ENCODE measurements at places on chromosomes 6 and 20.

DNA sequence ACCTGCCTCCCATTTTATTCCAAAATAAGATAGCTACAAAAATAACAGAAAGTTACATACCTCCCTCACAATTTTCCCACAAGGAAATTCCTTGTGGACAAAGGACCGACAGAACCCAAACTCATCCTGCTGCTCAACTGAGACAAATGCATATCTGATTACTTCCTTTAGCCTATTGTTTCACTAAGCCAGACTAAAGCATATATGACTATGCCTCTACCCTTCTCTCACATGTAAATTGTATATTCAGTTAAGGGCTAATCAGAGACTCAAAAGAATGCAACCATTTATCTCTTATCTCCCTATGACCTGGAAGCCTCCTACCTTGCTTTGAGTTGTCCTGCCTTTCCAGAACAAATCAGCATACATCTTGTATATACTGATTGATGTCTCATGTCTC, 72.1 kb downstream of the MANEA start:
- DNase-seq, result no peak

GRCh38 chr6:42302411-42302810, 84.8 kb upstream of the MRPS10 start:
- DNase-seq, result no peak

GRCh38 chr6:168196385-168196860, 117.4 kb upstream of the FRMD1 start:
- no peak for DNase-seq

GRCh38 chr6:147135211-147135681, 69.0 kb upstream of the STXBP5 start:
- no peak for DNase-seq

- DNase-seq, result no peak
Observed at GRCh38 chr20:44576297-44576696, 6.1 kb upstream of the PKIG start.

GRCh38 chr6:13524801-13525508, 37.6 kb upstream of the GFOD1 start:
- DNase-seq, result no peak

DNA sequence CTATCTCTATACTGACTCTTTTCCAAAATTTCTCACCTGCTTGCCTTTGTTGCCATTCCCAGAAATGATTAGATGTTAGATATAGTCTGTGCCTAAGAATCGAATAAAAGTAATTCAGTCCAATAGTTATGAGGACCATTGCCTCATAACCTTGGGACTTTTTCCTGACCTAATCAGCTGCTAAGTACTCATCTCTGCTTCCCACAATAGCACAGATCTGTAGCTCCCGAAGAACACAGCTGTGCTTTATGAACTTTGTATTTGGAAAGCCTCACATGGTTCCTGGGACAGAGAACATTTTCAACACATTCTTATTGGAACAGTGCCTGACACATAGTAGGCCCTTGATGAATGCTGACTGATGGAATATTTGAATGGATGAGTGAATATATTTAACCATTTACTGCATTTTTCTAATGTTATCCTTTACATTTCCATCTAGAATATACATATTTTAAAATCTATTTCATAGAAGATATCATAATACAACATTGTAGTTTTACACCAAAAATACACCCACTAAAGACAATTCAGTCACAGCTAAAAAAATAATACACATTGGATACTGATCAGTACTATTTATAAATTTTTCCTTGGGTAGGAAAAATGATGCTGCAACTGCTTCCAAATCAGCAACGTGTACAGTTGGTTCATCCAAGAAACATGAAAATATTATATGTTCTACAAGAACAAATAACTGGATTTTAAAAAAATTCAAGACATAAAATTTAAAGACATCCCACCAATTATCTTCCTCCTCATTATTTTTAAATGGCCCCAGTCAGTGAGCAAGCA, 53.9 kb downstream of the HS3ST5 start:
- DNase-seq, result no peak

- no peak for DNase-seq
Observed at GRCh38 chr6:7865781-7866180, 44.8 kb downstream of the TXNDC5 start.

DNA sequence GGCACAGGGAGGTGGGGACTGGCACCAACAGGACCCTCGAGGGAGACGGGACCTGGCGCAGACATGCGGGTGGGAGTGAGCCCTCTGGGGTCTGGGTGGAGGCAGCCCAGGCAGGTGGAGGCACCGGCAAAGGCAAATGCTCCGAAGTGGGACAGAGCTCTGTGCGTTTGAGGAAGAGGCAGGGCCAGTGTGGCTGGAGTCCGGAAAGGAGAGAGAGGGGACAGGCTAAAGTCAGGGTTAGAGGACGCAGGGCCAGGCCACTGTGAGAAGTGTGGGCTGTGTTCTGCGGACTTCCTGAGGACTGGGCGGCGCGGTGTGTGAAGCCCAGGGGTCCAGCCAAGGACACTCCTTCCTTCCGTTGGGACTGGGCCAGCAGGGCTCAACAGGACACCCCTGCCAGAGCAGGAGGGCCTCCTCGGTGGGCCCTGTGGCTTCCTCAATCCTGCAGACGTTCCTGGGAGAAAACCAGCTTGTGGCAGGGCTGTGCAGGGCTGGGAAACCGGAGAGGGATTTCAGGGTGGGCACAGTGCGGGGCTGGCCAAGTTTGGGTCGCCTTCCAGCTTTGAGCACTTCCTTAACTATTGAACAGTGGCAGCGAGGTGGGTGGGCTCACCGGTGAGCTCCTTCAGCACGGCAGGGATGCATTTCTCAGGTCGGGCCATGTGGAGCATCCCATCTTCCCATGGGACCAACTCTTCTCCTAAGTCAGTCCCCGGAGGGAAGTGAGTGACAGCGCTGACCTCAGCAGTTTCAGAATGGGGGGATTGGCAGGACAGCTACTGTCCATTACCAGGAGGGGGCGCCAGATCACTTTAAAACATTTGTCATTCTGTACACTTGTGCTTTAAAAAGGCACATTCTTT, 22.5 kb downstream of the MOCS3 start:
- DNase-seq, result peak; percentile 66

GRCh38 chr6:18973251-18973650, 586.1 kb downstream of the RNF144B start:
- no peak for DNase-seq

GRCh38 chr6:24898676-24899075, 37.1 kb downstream of the RIPOR2 start:
- no peak for DNase-seq

DNA sequence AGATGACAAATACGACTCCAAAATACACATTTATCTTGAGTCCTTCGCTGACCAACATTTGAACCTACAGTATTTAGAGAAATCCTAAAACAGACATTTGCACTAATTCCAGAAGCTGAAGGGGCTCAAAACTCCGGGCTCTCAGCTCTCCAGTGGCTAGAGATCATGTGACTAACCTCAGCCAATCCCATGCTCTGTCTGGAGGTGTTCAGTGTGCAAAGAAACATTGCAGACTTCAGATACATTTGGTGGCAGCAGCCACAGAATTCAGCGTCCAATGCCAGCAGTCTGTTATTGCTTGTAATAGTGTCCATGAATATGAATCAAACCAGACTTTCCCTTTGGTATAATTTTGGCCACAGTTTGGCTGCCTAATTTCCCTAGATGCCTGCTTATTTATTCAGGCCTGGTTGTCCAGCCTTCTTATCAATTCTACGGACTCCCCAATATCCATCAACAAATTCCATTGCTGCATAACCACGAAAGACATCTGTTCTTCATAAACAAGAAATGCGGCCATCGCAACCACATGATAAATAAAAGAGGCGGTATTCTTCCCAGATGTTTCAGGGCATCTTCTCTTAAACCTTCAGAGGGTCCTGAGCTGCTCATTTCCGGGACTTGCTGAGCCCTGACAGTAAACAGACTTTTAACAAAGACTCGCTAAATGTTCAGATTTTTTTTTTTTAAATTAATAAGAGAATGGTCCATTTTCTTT, 14.5 kb upstream of the CYP24A1 start:
- DNase-seq, result no peak
